Muscle of leg (tissue), 16 donors: ENCODE measurements at places on chromosomes 7 and 10. TPM values are rescaled to one million over a fixed set of nuclear protein-coding genes. Genes with fewer than 3 reads are reported as not detected.

GRCh38 chr10:128463991-128464760, 338.0 kb upstream of the MKI67 start:
- peak; percentile 39 for DNase-seq
- peaks cover 16% of the 10 kb centered on the region for H3K4me1 ChIP-seq
- H3K4me3 ChIP-seq = no peak overlapping the region
- no peaks in the 10 kb centered on the region for H3K36me3 ChIP-seq
- H3K27ac ChIP-seq = no peak overlapping the region

DNA sequence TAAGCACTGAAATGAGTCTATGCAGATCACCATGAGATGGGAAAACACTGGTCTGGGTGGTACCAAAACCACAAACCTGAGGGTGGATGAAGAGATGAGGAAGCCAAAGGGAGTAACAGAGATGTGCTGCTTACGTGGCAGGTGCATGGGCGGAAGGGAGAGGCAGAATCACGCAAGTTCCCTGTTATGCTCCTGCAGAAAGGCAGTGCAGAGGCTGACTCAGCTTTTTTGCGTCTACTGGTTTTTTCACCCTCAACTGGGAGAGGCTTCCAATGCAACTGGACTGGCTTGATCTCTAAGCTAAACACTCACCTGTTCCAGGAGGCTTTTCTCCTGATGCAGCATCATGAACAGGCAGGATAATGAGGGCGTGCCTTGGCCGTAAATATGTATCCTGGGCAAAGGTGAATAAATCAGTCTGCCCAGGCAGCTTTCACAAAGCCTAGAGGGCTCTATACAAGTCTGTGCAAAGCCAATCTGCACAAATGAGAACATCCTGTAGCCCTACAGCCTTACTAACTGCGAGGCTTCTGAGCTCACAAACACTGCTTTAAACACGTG, 95.4 kb upstream of the AFAP1L2 start:
- H3K36me3 ChIP-seq = no peaks in the 10 kb centered on the region
- no peak overlapping the region for H3K4me3 ChIP-seq
- no peak overlapping the region for H3K27ac ChIP-seq

Gene GATA3
- total RNA-seq = 0.18 TPM

DNA sequence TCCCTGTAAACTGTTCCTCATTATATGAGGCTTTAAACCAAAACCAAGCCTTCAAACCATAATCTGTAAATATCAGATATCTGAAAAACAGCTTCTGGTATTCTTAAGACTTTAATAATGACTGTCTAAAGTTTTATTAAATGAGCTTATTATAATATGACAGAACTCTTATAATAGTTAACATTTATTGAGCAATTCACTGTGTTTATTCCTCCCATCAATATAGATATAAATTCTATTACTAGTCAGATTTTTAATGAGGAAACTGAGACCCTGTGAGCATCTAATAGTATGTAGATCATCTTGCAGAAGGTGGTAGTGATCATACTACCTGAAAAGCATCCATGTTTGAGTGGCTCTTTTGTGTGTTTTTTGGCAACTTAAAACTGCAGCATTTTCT, 45.1 kb downstream of the KIF11 start:
- H3K36me3 ChIP-seq = peaks cover 13% of the 10 kb centered on the region
- H3K4me3 ChIP-seq = no peak overlapping the region
- no peaks in the 10 kb centered on the region for H3K27me3 ChIP-seq
- H3K27ac ChIP-seq = no peak overlapping the region
- no peaks in the 10 kb centered on the region for H3K4me1 ChIP-seq
- DNase-seq = no peak

- no peak overlapping the region for H3K27ac ChIP-seq
- no peaks in the 10 kb centered on the region for H3K36me3 ChIP-seq
- no peaks in the 10 kb centered on the region for H3K4me1 ChIP-seq
These were observed 58.1 kb downstream of the ITGA8 start for GRCh38 chr10:15661574-15661973.

DNA sequence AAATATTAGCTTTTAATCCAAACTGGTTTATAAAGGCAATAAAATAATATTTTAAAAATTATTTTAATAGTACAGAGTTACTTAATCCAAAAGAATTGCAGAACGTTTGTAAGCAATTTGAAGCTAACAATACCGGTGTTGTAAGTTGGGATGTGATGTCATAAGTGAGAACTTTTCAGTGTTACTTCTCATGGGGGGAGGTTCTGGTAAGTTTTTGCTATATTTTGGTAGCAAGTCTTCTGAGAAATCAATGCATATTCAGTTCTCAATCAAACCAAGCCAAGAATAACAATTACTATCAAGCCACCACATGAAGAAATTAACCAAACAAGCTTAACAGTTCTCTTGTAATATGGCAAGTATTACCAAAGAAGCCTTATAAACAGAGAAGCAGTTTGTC, 147.1 kb upstream of the ASAH2 start:
- no peaks in the 10 kb centered on the region for H3K27me3 ChIP-seq
- H3K27ac ChIP-seq = no peak overlapping the region
- no peaks in the 10 kb centered on the region for H3K4me1 ChIP-seq

Gene STOX1
- total RNA-seq = 2.7 TPM

DNA sequence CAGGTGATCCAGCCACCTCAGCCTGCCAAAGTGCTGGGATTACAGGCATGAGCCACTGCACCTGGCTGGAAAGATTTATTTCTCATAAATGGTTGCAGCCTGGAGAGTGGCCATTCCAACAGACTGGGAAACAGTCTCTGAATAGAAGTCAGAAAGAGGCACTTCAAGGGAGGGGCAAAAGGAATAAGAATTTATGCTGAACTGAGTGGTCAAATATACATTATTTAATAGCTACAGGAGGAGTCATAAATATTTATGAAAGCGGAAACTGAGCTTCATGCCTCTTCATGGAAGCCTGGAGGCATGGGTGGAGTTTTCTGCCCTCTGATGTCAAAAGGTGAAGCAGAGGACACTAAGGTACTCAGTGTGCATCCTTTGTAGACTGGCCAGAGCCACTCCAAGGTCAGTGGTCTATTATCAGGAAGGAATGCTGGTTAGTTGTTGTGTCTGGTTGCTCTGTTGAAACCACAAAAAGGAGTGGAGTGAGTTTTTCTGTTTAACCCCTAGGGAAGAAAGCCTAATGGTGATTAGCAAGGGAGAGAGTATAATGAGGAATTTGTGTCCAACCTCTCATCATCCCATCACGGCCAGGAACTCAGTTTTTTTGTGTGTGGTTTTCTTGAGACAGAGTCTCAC, 9.3 kb upstream of the NRBF2 start:
- peaks cover 6% of the 10 kb centered on the region for H3K4me1 ChIP-seq
- no peak overlapping the region for H3K27ac ChIP-seq
- H3K27me3 ChIP-seq = no peaks in the 10 kb centered on the region
- no peaks in the 10 kb centered on the region for H3K36me3 ChIP-seq

- H3K4me3 ChIP-seq = no peak overlapping the region
- no peaks in the 10 kb centered on the region for H3K4me1 ChIP-seq
- H3K27me3 ChIP-seq = no peaks in the 10 kb centered on the region
- H3K27ac ChIP-seq = no peak overlapping the region
- peaks cover 6% of the 10 kb centered on the region for H3K36me3 ChIP-seq
These were observed 309.0 kb upstream of the HGF start for GRCh38 chr7:82078807-82079206.

- no peak for DNase-seq
- H3K27ac ChIP-seq = no peak overlapping the region
- no peaks in the 10 kb centered on the region for H3K36me3 ChIP-seq
- no peaks in the 10 kb centered on the region for H3K4me1 ChIP-seq
- H3K4me3 ChIP-seq = no peak overlapping the region
These were observed 31.9 kb downstream of the RPS24 start for GRCh38 chr10:78065611-78066010.

DNA sequence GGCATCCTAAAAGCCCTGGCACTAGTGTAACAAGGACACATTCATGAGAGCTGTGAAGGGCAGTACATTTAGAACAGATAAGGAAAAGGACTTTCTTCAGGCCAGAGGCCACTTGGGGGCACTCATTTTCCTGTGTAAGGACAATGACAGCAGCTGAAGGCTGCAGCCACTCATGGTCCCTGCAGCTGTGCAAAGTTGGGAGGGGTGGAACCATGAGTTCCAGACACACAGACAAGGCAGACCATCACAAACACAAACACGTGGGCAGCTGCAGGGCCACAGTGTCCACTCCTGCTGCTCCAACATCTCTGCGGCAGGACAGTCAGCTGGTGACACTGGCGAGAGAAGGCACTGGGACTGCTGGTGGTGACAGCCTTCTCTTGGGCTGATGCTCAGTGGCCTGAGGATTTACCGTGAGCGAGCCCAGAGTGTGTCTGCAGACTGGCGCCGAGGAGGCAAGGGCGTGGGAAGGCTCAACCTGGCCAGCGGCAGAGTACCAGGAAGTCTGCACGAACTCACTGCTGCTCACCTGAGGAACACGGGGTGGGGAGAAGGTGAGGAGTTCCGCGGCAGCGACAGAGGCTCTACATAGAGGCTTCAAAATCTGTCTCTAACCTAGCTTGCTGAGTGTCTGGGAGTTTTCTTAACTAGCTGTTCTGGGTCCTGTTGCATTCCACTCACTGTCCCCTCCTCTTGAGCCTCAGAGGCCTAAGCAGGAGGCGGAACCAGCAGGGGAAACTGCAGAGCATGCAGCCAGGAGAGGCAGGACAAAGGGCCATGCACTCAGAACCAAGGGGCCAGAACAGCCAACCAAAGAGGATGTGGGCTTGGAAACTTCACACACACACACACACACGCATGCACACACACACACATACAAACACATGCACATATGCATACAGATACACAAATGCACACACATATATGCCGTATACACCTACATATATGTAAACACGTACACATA, 76.5 kb upstream of the DDC start:
- no peaks in the 10 kb centered on the region for H3K4me1 ChIP-seq
- no peaks in the 10 kb centered on the region for H3K36me3 ChIP-seq
- peak; percentile 42 for DNase-seq
- H3K27ac ChIP-seq = no peak overlapping the region
- H3K4me3 ChIP-seq = no peak overlapping the region

- H3K27me3 ChIP-seq = no peaks in the 10 kb centered on the region
- peak overlapping the region; percentile 9 for H3K4me3 ChIP-seq
- H3K27ac ChIP-seq = peak overlapping the region; percentile 32
- peak; percentile 60 for DNase-seq
- H3K36me3 ChIP-seq = no peaks in the 10 kb centered on the region
- peaks cover 32% of the 10 kb centered on the region for H3K4me1 ChIP-seq
These were observed 572.0 kb downstream of the PTPRN2 start for GRCh38 chr7:158015403-158016179.

- no peaks in the 10 kb centered on the region for H3K27me3 ChIP-seq
- no peaks in the 10 kb centered on the region for H3K36me3 ChIP-seq
- DNase-seq = no peak
- no peak overlapping the region for H3K27ac ChIP-seq
These were observed 78.3 kb upstream of the DIP2C start for GRCh38 chr10:767794-768193.

GRCh38 chr7:42469341-42469740, 232.3 kb upstream of the GLI3 start:
- H3K4me3 ChIP-seq = no peak overlapping the region
- H3K27me3 ChIP-seq = no peaks in the 10 kb centered on the region
- no peaks in the 10 kb centered on the region for H3K36me3 ChIP-seq
- H3K27ac ChIP-seq = no peak overlapping the region
- no peaks in the 10 kb centered on the region for H3K4me1 ChIP-seq

DNA sequence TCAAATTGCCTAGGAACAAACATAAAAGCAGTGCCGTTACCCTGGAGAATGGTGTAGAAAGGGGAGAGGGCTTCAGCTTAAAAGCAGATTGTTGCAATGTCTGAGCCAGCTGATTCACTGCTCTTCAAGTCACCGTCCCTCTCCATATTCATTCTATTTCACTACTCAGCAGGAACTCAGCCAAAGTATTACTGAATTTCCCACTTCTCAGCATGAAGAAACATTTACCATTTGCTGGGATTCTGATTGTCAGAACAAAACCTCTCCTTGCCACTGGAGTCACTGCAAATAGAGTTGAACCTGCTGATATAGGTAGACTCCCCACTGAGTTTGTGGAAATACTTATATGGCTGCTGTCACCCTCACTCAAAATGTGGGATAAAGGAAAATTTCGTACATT, 71.7 kb downstream of the PPP1R17 start:
- H3K27me3 ChIP-seq = no peaks in the 10 kb centered on the region
- peak; percentile 10 for DNase-seq
- H3K36me3 ChIP-seq = no peaks in the 10 kb centered on the region
- H3K4me1 ChIP-seq = no peaks in the 10 kb centered on the region
- no peak overlapping the region for H3K27ac ChIP-seq

DNA sequence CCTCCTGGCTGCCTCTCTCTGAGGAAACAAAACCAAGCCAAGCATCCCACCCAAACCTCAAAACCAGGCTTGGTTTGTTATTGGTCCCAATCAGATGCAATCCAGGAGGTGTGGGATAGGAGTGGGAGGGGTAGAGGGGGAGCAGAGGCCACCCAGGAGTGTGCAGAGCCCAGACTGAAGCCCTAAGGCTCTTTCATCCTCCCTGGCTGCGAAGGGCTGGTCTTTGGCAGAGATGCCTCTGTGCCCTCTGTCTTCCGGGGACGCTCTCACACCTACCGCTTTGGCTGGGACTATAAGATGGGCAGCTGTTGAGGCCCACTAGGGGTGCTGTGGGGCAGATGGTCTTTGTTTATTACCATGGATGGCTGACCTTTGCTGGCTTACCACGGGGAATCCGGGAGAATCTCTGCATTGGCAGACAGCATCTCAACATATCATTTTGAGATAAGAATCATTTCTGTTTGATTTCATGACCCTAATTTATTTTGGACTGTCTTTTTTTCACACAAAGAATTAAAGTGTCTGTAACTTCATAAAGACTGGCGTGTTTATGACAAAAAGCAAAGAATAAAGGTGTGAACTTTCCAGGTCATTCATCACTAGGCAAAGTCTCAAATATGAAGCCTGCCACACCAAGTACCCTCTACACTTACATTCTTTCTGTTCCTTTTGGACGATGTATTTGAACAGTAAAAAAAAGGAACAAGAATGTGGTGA, 6.5 kb upstream of the DENND2A start:
- H3K27ac ChIP-seq = no peak overlapping the region
- H3K4me1 ChIP-seq = peaks cover 4% of the 10 kb centered on the region
- H3K4me3 ChIP-seq = no peak overlapping the region
- no peaks in the 10 kb centered on the region for H3K27me3 ChIP-seq
- no peaks in the 10 kb centered on the region for H3K36me3 ChIP-seq

Gene CYP3A7
- total RNA-seq = 0.58 TPM
